ENCODE measurements at places on chromosomes 2 and 18.

- DNase-seq = no peak
These were observed 2.7 kb downstream of the PER2 start for GRCh38 chr2:238285653-238286082.

DNA sequence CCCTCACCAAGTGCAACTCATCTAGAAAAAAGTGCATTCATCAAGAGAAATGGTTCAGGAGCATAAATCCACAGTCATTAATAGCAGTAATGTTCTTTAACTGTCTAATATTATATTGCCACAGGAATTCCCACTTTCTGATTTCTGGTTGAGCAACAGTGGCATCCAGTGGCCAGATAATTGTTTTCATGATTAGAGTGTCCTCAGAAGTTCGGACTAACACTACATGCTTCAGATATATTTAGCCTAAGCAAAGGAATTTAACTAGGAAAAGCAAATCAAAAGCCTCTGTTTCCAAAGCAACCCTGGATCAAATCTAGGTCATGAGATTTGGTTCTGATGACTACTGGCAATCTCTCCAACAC, 9.8 kb upstream of the ERBB4 start:
- DNase-seq = no peak

- DNase-seq = no peak
These were observed 22.7 kb upstream of the ATP9B start for GRCh38 chr18:79046522-79046921.

DNA sequence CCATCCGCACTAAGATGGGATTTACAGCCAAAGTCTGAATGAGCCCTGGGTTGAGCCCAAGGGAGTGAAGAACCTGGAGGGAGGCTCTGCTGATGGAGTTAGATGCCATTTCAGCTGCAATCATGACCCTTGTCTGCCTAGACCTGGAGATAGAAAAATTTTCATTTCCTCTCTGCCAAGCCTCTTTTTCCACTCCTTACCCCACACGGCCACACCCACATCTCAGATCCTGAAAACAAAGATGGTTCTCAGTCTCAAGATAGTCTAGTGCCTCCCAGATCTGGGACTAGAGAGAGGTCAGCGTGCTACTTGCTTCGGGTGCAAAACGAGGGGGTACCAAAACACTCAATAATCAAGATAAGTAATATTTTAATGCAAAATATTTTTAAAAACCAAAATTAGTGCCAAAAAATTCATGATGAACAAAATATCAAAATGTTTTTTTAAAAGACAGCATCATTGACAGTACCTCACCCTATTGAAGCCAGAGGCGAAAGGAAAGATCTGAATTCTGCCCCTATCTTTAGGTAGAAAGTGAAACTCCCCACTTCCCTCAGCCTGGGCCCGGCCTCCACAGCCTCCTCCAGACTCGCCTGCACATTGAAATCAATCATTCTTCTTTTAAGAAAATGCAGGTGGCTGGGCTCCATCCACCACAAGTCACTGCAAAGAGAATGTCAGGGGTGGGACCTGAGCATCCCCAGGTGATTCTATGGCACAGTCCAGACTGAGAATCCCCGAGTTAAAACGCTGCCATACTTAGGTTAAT, 57.8 kb upstream of the GPR45 start:
- no peak for DNase-seq

DNA sequence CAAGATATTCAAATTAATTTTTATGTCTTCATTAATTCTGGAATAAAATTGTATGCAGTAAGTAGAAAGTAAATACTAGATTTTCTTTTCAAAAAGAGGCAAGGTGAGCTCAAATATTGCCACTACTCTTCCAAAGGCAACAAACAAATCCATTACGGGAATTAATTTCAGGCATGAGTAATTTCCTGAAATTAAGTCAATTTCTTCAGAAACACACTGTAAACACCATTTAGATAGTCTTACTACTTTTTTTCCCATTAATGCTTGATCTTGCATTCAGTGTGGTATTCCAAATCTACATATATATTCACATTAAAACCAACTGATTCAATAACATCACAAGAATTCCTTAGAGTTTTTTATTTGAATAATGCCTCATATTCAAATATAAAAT, 1274.0 kb upstream of the CRIM1 start:
- DNase-seq = no peak

DNA sequence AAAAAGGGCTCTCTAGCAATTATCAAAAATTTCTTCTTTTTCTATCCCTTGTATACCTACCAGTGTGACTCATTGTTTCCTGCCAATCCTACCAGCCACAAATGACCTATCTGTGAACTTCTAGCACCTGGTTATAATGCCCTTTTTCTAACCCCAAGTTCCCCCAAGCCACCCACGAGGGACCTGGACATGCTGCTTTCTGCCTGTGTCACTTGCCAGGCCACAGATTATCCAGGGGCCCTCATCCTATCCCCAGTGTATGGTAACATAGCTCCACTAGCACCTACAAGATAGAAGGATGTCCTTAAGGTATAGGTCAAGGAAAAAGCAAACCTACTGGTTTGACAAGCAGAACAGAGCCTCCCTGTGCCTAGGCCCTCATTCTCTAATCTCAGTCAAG, 26.8 kb downstream of the AAK1 start:
- no peak for DNase-seq
